ENCODE measurements at places on chromosomes 2 and 18.

DNA sequence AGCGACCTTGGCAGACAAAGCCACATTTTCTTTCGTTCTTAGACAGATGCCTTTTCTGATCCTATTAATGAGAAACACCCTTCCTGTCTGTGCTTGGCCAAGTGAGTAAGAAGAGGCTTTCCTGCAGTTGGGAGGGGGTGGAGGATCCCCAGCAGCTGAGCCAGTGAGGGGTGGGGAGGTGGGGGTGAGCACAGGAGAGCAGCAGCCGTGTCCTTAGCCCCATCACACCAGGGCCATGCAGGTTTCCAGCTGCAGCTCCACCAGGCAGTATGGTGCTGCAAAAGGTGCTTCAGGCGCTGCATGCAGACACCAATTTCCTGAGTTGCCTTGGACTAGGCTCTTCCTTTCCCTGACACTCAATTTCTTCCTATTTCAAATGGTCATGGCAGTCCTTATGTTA is 123.3 kb upstream of the SIX2 start:
- no peak for DNase-seq

DNA sequence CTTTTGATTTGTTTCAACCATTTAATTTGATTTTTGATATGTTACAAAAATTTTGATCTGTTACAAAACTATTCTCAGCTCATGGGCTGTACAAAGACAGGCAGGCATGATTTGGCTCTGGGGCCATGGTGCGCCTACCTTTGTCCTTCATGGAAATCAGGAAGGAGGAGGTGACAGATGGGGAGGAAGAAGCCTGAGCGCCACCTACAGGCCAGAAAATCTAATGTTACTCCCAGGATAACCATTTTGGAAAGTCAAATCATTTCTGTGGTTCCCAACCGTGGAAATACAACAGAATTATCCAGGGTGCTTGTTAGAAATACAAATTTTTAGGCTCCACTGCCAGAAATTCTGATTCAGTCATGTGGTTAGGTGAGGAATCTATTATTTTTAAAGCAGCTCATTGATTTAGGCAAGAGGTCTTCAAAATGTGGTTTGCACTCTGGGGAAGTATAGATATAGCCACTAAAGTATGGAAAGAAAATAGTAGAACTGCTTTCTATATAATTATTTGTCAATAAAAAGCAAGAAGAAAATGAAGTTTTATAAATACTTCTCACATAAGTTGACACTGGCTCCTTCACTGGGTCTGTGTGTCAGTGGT is 93.9 kb downstream of the EVA1A start:
- DNase-seq = no peak

DNA sequence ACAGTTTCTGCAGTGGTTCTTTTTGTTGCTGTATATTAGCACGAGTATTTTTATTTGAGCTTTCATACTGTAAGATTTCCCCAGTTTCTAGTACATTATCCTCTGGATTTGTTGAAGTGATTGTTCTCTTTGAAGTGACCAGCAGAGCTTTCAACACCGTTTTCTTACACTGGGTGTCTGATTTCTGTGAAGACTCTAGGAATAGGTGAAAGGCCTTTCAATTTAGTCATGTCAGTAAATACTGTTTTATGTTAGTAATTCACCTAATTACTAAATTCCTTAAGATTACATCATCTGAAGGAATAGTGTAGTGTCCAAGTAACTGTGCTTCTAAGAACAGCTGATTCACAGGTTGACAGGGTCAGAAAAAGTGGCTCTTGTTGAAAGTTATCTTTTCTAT is 2.3 kb downstream of the PPM1B start:
- DNase-seq = no peak

DNA sequence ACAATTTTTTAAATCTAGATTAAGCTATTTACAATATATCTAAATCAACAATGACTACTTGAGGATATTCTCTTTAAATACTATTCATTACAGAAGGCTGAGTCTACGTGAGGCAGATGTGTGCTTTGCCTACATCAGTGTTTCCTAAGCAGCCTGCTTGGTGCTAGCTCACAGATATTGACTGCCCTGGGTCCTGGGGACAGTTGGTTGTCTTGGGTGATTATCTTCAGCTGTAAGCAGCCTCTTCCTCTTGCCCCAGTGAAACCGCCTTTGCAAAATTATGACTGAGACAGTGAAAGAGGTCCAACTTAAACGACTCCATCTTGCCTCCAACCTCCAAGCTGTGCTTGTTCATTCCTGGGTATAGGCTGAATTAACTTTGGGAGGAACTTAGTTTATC is 39.6 kb upstream of the CCDC88A start:
- DNase-seq = no peak

DNA sequence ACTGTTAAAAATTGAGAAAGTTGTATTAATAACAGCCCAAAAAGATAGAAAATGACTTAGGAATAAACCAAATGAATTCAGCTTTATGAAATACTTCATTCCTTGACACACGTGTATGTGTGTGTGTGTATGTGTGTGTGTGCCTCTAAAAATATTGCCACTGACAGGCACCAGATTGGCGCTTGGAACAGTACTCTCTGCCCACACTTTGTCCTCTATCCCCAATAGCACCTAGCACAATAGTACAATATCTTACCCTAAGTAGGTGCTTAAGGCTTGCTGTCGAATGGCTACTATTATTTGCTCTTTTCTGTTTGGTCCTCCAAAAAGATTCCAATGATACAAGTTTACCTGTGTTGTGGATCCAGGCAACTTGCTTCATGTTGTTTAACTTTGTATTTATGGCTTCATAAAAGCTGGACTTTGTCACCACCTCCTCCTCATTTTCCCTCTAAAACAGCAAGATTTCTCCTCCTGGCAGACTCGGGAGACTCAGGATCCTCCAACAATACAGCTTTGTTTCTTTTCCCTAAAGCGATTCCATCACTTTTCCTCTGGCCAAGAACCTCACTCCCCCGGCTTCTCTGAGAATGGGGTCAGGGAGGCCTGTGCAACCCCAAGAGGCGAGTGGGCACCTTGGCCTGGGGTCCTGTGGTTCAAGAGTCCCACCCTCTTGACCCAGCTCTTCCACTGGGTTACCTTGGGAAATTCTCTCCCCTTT is 43.3 kb upstream of the LCLAT1 start:
- DNase-seq = no peak

DNA sequence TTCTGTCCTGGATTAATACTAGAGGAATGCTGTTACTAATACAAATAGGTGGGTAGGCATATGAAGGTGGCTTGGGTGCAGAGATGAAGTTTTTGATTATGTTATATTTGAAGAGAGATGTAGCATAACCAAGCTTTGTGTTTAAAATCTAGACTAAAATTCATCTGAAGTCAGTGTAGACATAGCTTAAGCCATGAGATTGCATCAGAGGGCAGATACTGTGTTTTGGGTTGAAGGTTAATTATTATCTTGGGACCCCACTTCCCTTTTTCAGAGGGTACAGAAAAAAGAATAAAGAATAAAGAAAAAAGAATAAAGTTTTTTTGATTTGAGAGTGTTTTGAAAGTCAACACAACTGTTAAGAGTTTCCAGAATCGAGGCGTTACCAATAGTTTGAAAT is 13.0 kb downstream of the PPM1B start:
- no peak for DNase-seq

GRCh38 chr2:149393614-149394013 is 63.2 kb downstream of the LYPD6 start:
- no peak for DNase-seq

GRCh38 chr2:26852405-26853306 is 4.7 kb downstream of the DPYSL5 start:
- no peak for DNase-seq

DNA sequence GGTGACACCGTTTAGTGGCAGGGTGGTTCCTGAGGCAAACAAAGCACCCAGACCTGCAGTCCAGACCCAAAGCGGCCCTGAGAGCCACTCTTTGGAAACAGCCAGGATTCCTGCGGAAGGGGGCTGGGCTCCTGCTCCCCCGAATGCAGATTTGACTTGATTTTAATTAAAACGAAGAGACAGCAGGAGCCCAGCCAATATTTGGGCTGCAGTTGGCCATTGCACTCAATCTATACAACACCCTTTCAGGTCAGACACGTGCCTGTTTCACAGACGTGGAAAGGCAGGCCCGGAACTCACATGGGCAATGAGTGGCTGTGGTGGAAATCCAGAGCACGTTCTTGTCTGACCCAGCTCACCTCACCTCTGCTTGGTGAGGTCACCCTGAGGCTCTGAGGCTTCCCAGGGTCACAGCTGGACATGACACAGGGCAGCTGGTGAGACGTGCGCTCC is 122.4 kb downstream of the NDUFA10 start:
- DNase-seq = no peak

DNA sequence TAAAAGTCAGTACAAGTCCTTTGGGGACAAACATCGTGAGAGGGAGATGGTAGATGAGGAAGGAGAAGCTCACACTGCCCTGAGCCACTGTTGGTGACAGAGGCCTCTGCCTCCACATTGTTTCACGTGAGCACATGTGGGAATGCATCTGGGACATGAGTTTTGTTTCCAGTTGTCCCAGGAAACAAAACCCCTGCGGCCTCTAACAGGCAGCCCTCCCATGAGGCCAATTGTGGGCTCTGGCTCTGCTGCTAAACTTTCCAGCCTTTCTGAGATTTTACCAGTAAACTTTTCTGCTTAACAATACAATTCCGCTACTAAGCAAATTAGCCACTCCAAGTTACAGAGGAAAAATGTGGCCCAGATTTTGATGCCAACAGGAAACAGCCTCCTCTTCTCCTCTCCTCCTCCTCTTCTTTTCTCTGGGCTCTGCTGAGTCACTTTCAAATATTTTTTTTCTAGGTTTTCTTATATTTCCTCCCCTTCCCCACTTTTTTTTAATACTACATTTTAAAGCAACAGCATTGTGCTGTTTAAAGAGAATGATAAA is 23.4 kb upstream of the LRRC30 start:
- DNase-seq = no peak

DNA sequence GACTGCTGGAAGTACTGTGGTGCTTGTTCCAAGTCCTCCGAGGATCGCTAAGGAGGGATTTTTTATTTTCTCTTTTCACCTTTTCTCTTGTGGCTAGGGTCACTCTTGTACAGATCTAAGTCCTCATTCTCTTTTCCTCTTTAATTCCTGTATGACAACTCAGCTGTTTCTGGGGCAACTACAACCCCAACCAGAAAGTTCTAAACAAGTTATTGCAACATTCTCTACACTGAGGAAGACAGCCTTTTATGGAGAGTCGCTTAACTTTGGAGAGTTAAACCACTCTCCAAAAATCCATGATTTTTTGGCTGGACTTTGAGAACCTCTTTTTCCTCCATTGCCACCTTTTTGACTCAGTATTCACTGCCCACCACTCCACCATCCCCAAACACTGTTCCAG is 74.0 kb upstream of the SESTD1 start:
- no peak for DNase-seq

Measured in activated CD8-positive, alpha-beta memory T cell treated with anti-CD3 and anti-CD28 coated beads, Interleukin-2, amount 50 U/mL, for 4 hours (primary cell).